ENCODE measurements at places on chromosomes 6 and 20.

DNA sequence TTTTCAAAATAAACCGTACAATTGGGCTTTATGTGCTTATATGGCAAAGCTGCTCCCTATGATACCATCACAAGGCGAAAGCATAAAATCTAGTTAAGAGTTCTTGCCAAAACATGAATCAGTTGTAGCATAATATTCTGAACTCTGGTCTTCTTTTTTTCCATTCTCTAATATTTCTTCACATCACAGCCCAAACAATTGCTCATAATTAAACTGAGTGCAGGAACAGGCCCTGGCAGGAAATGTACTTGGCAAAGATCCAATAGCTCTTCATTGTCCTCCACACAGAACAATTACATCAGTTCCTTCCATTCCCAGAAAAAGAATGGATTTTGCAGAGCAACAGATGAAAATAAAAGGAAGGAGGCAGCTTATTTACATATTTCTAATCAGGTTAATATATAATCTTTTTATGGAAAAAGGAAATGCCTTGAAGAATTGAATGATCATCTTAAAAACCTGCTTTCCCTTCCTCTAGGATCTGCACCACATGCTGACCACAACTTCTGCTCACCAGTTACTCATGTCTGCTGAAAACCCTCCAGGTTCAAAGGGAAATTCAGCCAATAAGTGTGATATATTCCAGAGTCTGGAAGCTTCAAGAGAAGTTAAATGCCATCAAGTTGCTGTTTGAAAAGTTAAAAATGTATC is 123.3 kb upstream of the COL21A1 start:
- no peak for DNase-seq

DNA sequence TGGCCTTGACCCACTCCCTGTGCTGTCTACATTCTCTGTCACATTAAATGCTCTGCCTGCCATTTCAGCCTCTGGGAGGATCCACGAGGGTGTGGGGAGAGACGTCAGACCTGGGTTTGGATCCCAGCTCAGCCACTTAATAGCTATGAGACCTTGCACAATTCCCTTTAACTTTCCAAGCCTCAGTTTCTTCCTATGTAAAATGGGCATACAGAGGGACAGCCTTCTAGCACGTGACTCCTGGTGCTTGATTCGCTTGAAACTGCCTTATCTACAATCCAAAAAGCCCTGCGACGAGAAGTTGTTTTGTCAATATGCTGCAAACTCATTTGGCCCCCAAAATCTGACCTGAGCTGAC is 40.0 kb downstream of the TOX2 start:
- no peak for DNase-seq

- DNase-seq: no peak
Measured at GRCh38 chr6:32439139-32439538, 548 bp upstream of the HLA-DRA start.

DNA sequence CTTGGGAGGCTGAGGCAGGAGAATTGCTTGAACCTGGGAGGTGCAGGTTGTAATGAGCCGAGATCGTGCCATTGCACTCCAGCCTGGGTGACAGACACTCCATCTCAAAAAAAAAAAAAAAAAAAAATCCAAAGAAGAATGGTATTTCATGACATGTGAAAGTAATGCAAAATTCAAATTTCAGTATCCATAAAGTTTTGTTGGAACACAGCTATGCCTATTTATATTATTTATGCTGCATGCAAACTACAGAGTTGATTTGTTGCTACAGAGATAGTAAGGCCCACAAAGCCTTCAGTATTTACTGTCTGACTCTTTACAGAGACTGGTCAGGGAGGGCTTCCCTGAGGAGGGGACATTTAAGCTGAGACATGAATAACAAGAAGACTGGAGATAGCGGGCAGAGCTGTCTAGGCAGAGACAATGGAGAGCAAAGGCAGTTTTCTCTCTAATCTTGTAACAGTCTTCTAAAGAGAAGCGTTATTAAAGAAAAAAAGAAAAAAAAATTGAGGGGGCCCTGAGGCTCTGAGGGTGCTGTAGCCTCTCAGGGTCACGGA is 2.7 kb upstream of the SLC9A8 start:
- no peak for DNase-seq

DNA sequence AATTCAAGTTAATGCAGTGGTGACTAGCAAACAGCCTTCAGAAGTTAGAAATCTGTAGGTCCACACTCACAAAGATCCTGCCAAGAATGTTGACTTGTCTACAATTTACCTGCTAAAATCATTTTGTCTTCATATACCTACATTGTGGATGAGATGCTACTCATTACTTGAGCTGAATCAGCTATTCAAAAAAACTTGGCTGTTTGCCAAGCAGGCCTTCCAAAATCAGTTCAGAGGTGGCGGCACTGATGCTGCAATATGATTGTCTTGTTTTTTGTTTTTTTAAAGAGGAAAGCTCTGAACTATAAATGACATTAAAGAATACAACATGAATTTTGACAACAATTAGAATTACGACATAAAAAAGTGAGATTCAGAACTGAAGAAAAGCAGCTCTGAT is 354.7 kb upstream of the KHDRBS2 start:
- DNase-seq: no peak

GRCh38 chr6:90500458-90500857 is 86.4 kb downstream of the MAP3K7 start:
- DNase-seq: no peak

- no peak for DNase-seq
Measured at GRCh38 chr6:19446570-19446969, 390.6 kb upstream of the ID4 start.
